ENCODE measurements at places on chromosomes 1 and 21.

GRCh38 chr1:202276081-202276715 lies 65.5 kb downstream of the UBE2T start:
- no peak for DNase-seq

- DNase-seq = no peak
Observed at GRCh38 chr1:24427545-24427862, 11.9 kb downstream of the NIPAL3 start.

- no peak for DNase-seq
Observed at GRCh38 chr1:3469104-3469848, 14.8 kb downstream of the ARHGEF16 start.

DNA sequence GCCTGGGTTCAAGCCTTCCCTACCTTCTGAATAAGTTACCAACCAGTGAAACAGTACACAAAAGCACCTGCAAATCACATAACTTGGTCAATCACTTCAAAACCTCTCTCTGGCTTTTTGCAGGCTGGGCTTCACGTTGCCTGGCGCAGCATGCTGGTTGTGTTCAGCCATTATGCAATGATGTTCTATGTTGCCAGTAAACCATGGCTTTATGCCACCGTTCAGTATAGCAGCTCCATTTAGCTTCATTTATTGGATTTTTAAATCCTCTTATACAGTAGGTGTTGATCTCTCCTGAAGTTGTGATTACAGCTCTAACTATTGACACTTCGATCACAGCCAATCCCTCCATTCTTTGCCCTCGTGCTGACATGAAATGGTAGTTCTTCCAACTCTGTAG lies 233.6 kb upstream of the PTBP2 start:
- DNase-seq = no peak

GRCh38 chr21:26849428-26850115 lies 4.4 kb upstream of the ADAMTS1 start:
- no peak for DNase-seq

DNA sequence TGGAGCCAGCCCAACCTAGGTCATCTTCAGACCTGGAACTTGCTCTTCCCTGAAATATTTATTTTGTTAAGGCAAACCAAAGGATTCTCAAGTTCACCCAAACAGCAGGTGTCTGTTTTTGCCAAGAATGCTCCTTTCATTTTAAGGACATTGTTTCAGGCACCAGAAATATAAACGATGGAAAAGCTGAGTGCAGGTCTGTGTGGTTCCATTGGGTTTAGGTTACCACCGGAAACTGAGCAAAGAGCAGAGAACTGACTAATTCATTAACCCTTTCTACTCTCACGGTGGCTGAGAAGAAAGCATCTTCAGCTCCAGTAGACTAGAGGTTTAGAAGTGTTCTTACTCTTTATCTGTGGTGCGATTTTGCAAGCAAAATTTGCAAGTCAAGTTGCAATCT lies 38.0 kb upstream of the ZC3H11B start:
- DNase-seq = no peak

DNA sequence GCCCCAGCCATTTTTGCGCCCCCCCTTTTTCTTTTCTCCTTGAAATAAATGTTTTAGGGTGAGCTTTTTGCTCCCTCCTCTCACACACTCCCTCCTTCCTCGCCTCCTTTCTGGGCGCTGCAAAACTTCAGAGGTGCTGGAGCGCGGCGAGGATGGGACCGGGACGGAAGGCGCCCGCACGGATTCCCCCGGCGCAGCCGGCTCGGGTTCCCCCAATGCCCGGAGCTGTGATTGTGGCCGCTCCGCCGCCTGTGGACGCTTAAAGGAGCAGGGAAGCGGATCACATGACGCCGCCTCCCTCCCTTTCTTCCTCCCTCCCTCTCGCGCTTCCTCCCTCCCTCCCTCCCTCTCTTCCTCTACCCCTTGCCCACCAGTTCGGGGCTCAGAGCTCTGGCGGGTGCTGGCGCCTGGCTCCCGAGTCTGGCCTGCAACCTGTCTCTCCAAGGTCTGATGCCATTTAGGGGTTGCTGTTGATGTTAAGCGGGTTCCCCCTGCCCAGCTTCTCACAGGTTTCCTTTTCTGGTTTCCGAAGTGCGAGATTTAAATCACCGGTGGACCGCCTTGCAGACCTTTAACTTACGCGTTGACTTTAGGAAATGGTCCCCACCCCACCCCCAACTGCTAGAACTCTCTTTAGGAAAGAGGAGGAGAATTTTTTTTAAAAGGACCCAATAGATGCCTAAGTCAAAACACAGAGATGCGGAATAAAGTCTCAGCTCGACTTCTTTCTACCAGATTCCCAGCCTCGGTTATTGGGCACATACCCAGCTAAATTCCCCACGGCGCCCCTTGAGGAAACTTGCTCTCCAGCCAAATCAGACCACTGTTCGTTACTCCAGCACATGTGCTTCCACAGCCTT lies at the start of gene WLS:
Gene WLS, minus strand, starts transcription at position 235 of the 860 bp plus-strand sequence. Its CDS starts 224 bp downstream, at position 11.
- DNase-seq = no peak

DNA sequence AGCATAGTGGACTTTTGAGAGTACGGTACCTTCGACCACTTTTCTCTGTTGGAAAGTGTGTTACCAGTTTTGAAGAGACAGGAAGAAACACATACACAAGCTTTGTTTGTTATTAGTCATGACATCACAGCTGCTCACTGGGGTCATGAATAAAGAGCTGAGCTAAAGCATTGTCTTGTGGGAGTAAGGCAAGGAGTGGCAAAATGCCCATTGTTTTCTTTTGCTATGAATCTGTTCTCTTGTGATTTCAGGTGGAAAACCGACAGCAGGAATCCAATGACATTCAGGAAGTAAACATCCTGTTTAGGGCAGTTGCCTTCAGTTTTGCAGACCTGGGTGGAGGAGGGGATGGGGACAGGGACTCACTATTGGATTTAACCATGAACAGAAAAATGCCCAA lies 66.2 kb downstream of the RGL1 start:
- no peak for DNase-seq

GRCh38 chr1:173758980-173759379 lies 44.2 kb downstream of the KLHL20 start:
- DNase-seq = no peak

- DNase-seq = no peak
Observed at GRCh38 chr1:189205863-189206262, 1271.8 kb downstream of the BRINP3 start.

GRCh38 chr1:15224259-15224869 lies 22.7 kb upstream of the FHAD1 start:
- no peak for DNase-seq

GRCh38 chr1:228465571-228466146 lies 21.5 kb upstream of the RNF187 start:
- no peak for DNase-seq

DNA sequence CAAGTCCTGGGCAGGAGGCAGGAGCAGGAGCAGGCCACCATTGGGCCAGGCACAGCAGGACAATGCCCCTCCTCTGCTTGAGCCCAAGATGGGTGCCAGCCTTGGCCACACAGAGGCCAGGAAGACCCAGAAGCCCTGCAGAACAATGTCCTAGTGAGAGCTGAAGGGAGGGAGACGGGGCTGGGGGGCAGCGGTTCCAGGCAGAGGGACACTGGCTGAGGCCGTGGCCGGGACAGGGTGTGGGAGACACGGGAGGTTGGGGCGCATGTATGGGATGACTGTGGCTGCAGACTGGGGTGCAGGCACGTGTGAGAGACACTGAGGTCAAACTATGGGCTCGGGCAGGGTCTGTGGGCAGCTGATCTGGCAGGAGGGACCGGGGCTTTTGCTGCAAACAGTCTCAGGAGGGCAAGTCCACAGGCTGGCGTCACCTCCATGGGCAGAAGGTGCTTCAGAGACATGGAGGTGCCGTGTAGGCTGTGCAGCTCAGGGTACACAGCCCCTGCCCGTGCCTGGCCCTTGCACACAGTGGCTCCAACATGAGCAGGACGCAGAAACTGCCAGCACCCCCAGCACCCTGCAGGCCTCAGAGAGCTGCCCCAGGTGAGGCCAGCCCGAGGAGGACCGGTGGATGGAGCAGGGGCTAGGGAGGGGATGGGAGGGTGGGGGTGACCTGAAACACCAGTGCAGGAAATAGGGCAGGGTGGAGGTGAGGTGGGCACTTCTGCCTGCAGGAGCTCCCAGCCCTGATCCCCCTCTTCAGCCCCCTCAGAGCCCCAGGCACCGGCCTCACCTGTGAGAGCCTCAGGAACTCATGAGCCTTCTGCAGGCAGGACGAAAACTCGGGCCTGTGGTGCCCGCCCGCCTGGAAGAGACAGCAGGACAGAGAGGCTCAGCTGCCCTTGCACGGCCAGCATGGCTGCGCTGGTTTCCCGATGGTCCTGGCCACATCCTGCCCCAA lies 19.5 kb downstream of the LSS start:
- no peak for DNase-seq

DNA sequence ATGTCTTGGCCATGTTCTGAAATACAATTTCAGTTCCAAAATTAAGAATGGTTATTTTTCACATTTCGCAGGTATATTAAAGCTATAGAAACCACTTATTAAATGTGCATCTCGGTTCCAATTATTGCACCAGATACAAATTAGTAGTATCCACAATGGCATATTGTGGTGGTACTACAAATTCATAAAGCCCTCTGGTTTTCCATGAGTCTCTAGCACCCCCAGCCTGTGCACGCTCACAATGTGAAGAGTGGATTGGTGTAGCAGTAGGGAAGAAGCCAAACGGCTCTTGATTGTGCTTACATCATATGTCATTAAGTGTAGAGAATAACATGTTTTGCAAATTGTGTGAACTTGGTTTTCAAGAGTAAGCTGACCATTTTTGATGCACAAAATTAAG lies 1.9 kb upstream of the BRINP3 start:
- DNase-seq = no peak

- no peak for DNase-seq
Observed at GRCh38 chr1:67314696-67315095, 7.0 kb downstream of the IL12RB2 start.

DNA sequence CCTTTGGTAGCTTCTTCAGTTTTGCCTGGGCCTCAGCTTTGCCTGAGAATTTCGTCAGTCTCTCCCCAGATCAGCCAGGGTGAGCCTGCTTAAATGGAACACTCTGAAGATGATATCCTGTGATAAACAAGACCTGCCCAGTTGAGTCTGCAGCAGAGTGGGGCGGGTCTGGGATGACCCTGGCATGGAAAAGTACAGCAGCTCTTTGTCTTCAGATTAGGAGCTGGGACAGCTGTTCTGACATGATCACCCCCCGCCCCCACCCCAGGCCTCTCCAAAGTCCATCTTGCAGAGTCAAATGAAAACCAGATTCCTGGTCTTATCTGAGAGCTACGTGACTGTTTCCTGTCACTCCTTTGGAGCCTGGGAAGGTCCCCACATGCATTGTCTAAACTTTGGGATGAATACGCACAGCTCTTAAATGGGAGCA lies 2.2 kb upstream of the TMEM51 start:
- no peak for DNase-seq

GRCh38 chr1:60103186-60103585 lies 29.6 kb upstream of the C1orf87 start:
- no peak for DNase-seq

GRCh38 chr1:22171951-22172715 lies 29.2 kb upstream of the WNT4 start:
- DNase-seq = no peak

- peak; percentile 7 for DNase-seq
Observed at GRCh38 chr1:212147581-212148033, 112.1 kb downstream of the DTL start.

DNA sequence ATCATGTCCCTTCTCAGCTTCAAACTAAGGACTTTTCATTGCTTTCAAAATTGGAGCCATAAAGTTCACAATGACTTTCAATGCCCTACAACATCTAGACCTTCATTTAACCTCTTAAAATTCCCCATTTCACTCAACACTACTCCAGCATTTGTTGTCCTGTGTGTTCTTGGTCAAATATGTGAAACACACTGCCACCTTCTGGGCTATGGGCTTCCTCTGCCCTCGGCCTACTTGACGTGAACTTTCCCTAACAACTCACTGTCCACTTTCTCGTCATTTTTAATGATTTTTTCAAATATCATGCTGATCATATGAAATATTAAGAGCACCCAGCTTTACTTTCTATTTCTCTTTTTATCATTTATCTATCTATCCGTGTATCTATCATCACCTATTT lies 2018.4 kb downstream of the NCAM2 start:
- no peak for DNase-seq

GRCh38 chr1:202283991-202284390 lies 57.7 kb downstream of the UBE2T start:
- DNase-seq = no peak
